HCT116 (cell line): ENCODE measurements at places on chromosomes 1 and 21.

DNA sequence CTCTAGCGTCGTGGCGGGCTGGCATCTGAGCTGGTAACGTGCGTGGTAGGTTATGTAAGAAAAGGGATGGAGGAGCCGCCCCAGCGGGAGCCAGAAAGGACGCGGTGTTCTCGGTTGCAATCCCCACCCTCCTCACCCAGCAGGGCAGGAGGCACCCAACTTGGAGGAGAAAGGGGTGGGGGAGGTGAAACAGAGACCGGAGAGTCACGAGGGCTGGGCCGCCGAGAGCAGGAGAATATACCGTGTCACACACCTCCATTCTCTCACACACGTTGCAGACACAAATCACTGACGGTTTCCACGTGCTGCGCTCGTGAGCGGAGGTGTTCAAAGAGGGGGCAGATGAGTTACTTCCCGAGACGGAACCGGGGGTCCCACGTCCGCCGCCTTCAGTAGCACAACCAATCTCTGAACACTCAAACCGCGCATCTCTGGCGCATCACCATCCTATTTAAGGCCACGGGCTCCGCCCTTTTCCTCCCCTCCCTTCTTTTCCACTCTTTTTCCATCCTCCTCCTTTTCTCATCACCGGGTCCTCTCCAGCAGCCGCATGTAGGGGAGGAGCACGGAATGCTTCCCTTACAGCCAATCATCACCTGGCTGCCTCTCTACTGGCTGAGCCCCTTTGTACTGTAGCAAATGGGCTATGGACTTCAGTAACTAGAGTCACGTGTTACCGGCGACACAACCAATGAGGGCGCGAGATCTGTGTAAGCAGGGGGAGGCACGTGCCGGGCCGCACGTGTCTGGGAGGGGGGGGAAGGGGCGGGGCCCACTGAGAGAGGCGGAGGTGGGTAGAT, at the start of gene CIART:
Gene CIART (plus strand): TSS at position 797 of the 800 bp plus-strand sequence. CDS start 714 bp downstream, outside the sequence.
- DNase-seq: no peak

DNA sequence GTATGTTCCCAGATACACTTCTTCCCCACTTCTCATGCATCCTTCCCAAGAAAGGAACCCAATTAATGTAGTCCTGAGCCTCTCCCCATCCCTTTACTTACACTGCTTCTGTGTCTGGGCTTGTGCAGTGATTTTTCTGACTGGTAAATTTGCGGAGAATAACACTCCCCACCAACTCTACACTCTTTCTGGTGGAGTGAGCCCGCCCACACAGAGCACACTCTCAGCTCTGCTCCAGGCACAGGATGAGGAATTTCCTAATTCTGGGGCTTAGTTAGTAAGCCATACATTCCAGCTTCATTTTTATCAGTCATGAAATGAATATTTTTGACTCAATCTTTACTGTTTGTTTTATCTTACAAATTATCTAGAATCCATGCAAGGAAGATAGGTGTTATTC, 38.6 kb downstream of the FMO4 start:
- DNase-seq: no peak

DNA sequence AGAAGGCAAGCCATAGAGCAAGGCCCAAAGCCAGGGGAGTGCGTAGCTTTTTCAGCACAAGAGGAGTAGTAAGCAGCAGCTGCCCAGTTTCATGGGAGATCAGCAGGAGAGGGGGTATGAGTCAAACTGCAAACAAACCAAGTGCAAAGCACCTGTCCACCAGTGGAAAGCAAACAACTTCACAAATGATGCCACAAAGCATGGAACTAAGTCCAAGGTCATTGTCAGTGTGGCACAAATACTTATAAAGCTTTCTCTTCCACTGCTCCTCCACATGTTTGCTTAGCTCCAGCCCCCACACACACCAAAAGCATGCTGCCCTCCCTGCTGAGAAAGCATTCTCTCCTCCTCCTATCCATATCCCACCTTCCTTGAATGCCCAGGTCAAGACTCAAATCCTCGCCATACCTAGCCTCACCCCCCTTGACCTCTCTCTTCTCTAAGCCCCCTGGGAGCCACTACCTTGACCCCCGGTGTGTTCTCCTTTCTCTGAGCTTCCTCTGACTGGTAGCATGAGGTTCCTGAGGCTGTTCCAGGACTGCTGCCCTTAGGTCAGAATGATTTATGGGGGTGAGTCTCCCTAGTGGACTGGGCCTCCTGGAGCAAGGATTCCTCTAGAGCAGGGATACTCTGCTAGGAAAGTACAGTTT, 70.4 kb downstream of the DMAP1 start:
- DNase-seq: no peak

- DNase-seq: no peak
These were observed 111.3 kb downstream of the C1orf21 start for GRCh38 chr1:184497959-184498723.

- DNase-seq: no peak
These were observed 13.8 kb upstream of the MPZL1 start for GRCh38 chr1:167707942-167708341.

DNA sequence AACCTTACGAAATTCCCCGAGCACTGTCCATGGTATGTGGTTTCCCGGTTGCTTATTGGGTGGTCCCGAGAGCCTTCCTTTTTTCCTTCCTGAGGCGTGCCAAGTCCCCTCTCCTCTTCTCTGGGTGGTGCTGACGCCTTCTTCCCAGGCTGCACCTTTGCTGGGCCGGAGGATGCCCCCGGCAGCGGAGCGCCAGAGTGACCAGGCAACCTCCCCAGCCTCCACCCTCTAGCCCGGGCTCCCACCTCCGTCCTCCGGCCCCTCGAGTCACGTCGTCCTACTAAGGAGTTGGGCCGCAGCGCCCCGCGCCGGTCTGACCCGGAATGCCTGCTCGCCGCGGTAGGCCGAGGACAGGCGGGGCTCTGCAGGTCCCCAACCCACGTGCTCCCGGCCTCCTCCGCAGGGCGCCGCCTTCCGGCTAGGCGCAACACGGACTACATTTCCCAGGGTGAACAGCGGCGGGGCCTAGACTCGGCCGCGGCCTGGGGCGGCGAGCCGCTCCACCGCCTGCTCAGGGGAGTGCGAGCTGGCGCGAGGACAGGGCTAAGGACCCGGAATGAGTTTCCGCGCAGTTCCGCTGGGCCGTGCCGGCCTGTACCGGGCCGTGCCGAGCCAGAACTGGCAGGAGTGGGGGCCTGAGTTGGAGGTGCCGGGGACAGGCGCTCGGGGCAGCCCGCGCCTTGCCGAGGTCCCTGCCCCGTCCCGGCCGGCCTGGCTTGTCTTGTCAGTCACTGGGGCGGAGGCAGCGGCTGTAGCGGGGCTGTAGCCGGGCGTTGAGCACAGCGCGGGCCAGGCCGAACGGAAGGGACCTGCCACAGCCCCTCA, at the start of gene IPO13:
Gene IPO13 (plus strand): TSS at position 715 of the 825 bp plus-strand sequence. CDS start 651 bp downstream, outside the sequence.
- peak; percentile 93 for DNase-seq

- no peak for DNase-seq
These were observed 8.3 kb downstream of the PADI1 start for GRCh38 chr1:17213148-17213781.

GRCh38 chr1:8625491-8625890, 191.9 kb downstream of the RERE start:
- DNase-seq: no peak

- no peak for DNase-seq
These were observed 27.2 kb downstream of the RGS1 start for GRCh38 chr1:192602757-192603156.

DNA sequence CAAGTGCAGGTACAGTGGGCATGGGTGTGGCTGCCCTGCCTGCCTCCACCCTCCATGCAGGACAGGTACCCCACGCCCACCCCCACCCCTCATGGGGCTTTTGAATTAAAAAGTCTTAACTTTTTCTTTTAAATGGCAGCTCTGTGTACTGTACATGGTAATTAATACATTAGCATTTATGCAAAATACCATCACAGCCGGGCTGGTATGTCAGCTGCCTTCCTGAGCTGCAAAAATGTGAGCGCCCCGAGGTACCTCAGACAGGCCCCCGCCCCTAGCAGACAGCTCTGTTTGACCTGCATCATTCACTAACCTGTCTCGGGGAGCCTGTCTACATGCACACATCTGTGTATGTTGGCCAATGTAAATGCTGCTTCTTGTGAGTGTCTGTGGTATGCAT, 42.2 kb upstream of the POU3F1 start:
- no peak for DNase-seq

DNA sequence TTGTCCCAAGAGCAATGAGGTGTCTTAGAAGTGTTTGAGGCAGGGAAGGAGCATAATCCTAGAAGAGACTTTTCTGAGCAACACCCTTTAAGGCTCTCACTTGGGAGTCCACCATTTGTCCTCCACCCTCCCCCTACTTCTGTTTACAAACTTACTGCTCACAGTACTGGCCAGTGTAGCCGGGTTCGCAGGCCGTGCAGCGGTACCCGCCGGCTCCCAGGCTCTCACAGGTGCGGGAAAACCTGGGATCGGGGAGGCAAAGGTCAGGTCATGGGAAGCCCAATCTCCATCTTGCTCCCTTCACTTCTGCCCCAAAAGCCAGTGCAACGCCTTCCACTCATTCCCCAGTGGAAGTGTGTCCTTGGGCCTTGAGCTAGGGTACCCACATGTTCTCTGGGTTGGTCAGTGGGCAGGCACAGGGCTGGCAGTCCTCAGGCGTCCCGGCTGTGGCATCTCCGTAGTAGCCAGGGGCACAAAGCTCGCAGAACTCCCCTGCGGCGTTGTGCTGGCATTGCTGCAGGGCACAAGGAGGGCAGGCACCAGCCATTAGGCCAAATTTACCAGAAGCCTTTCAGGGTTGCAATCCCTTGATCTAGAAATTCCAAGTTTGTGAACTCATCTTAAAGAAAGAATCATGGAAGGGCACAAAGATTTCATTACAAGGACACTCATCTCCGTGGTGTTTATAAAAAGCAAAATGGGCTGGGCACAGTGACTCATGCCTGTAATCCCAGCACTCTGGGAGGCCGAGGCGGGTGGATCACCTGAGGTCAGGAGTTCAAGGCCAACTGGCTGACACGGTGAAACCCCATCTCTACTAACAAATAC, 49.8 kb downstream of the LDLRAD2 start:
- DNase-seq: no peak

DNA sequence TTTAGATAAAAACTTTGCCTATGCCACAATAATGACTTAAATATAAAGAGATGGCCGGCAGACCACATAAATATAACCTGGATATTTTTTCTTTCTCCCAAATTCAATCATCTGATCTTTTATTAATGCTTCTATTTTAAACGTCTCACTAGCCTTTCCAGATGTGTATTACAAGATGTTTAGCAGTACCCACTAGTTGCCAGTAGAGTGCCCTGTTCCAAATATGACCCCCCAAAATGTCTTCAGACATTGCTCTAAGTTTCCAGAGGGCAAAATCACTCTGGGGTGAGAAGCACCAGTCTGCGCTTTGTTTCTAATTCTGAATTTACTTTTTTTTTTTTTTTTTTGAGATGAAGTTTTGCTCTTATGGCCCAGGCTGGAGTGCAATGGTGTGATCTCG, 268.1 kb downstream of the GRIK1 start:
- DNase-seq: no peak

GRCh38 chr1:65009724-65010420, 43.5 kb upstream of the JAK1 start:
- DNase-seq: no peak

DNA sequence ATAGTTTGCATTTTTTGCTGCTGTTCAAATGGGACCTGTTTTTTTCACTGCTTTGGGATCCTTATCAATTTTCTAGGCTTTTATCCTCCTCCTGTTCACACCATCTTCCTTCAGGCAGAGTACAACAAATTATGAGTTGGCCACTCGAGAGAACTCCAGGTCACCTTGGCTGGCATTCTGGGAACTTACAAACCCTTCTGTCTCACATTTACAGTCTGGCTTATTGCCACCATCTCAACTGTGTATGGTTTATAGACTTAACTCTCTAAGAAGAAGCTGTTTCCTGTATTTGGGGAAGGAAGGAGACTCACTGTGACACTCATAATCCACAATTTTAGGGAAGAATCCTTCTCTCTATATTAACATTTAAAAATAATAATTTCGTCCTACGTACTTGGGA, 5.4 kb upstream of the ZNF691 start:
- DNase-seq: no peak

DNA sequence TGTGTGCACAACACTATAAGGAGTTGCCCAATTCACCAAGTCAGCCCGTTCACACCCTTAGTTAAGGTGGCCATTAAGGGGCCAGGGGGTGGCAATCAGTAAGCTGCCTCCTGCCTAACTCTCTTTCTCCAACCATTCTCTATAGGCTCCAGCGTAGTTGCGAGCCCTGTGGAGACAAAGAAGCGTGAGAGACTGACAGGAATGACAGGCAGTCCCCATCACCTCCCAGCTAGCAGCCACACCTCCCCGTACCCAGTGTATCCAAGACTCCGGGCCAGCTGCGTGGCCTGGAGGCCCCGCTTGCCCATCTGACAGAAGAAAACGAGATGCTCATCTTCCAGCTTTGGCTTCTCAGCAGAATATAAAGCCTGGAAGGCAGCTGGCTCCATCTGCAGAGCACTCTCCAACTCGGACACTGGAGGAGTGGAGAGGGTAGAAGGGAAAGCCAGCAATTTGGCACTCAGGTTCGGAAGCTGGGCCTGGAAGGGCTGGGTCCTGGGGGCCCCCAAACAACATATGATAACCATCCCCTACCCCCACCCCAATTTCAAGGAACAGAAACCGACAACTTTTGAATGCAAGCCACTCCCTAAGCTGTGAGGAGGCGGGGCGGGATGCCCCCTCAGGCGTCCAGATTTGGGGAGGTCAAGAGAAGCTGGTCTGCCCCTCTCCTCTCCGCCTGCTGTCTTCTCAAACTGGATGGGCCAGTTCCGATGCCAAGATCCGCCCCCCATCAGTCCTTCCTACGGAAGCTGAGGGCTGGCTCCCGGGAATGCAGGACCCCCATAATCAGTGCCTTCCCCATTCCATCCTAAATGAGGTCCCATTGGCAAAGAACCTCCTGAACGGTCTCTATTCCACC, 872 bp downstream of the TSTD1 start:
- no peak for DNase-seq

DNA sequence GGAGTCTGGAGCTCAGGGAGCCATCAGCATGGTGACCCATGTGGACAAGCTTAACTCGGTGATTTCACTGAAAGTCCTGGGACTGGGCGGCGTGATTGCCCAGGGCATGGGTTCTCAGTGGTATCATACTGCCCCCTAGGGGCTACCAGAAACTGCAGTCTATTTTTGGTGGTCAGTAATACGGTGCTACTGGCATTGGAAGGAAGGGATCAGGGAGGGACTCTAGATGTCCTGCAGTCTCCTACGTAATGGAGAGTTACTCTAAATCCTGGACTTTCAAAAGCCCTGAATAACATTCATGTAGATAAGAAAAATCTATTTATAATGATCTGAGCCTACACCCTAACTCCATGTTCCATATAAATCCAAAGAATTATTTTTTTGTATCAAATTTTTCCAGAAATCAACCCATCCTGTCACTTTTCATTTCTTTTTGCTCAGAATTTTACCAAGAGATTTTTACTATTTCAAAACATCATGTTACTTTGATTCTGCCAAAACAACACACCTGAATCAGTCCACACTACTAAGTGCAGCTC, 37.3 kb downstream of the PABPC4 start:
- peak; percentile 49 for DNase-seq

- no peak for DNase-seq
These were observed 9.1 kb upstream of the LUZP1 start for GRCh38 chr1:23177438-23178380.

- no peak for DNase-seq
These were observed 166.9 kb downstream of the MAGI3 start for GRCh38 chr1:113557187-113557586.

- DNase-seq: no peak
These were observed 1.3 kb downstream of the ACOT11 start for GRCh38 chr1:54549181-54549924.
